ENCODE measurements at places on chromosomes 3 and 15. TPM values are rescaled to one million over a fixed set of nuclear protein-coding genes. Genes with fewer than 3 reads are reported as not detected.

GRCh38 chr3:21942328-21942727 is 191.3 kb upstream of the ZNF385D start:
- DNase-seq: no peak

GRCh38 chr3:69901802-69902201 is 97.7 kb upstream of the SAMMSON start:
- no peak for DNase-seq

DNA sequence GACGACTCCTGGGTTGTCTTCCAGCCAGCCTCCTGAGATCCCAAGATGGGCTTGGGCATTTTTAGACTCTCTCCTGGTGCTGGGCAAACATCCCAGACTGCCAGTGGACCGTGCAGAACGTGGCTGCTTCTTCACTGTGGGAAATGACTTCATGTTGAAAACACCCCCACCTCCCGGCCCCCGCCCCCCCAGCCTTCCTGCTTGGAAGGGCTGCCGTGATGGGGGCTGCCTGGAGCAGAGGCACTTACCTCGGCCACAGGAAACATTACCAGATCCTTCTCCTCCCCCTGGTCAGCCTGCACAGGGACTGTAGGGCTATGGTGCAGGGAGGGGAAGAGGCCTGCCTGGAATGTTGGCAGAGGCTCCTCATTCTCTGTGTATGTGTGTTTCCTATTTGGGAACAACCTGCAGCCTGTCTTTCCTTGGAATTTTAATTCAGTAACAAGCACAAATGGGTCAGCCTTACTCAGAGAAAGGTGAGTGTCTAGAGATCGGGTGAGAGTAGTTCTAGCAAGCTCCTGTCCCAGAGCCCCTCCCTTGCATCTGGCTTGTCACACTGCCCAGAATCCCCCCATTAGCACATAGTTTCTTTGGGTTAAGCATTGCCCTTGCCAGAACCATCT is 90.8 kb downstream of the ANP32A start:
- no peak for DNase-seq

GRCh38 chr3:133926736-133927539 is 31.3 kb upstream of the RAB6B start:
- DNase-seq: no peak

- no peak for DNase-seq
These were observed 621.8 kb downstream of the MECOM start for GRCh38 chr3:169041677-169042171.

- DNase-seq: no peak
These were observed 67.6 kb upstream of the CTDSPL start for GRCh38 chr3:37793889-37794591.

DNA sequence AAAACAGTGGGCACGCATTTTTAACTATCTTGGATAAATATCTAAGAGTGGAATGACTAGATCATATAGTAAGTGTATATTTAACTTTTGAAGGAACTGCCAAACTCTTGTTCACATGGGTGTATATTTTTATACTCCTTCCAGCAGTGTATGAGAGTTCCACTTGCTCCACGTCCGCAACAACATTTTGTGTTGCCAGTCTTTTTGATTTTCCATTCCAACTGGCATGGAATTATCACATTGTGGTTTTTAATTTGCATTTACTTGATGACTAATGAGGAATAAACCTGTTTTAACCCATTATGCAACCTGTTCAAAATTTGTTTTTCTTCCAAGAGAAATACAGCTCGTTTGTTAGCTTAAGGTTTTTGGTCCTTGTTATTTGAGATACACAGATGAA is 51.6 kb downstream of the ZNF621 start:
- DNase-seq: no peak

DNA sequence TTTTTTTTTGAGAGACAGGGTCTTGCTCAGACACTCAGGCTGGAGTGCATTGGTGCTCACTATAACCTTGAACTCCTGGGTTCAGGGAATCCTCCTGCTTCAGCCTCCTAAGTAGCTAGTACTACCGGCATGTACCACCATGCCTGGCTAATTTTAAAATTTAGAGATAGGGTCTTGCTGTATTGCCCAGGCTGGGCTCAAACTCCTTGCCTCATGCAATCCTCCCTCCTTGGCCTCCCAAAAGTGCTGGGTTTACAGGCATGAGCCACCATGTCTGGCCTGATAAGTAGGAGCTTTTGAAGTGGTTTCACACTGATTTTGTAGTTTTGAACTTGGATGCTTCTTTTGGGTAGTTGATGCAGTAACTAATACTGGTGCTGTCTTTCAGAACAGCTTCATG is 7.8 kb downstream of the MAP2K1 start:
- DNase-seq: no peak

GRCh38 chr3:169028716-169029115 is 634.8 kb downstream of the MECOM start:
- DNase-seq: no peak

DNA sequence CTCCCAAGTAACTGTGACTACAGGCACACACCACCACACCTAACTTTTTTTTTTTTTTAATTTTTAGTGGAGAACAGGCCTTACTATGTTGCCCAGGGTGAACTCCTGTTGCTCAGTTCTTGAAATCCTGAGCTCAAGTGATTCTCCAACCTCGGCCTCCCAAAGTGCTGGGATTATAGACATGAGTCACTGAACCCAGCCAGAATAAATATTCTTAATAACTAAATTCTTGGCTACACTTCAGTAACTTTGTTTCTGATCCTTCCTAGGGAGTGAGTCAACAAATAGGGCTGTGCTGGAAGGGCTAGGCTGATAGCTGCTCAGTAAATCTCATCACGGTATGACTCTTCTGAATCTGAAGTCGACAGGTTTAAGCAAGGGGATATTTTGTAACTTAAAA is 56.6 kb downstream of the P3H2 start:
- DNase-seq: no peak

DNA sequence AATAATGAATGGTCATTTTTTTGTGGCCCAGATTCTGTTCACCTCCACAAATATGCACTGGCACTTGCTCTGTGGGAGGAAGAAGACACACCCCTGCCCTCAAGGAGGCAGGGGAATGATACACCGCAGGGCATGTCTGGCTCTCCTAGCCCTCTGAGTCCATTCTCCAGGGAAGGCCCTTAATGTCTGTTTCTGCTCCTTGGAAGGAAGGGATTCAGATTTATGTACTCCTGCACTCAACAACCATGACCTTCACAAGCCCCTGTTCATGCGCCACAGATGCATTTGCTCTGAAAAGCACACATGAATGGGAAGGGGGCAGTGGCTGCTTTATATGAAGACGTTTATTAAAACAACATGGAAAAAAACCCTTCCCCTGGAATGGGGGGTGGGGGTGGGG is 333.8 kb downstream of the EPHB1 start:
- no peak for DNase-seq

- DNase-seq: no peak
These were observed 436 bp upstream of the SLC9A9 start for GRCh38 chr3:143848704-143849103.

- no peak for DNase-seq
These were observed 2.4 kb downstream of the MB21D2 start for GRCh38 chr3:192915304-192915703.

DNA sequence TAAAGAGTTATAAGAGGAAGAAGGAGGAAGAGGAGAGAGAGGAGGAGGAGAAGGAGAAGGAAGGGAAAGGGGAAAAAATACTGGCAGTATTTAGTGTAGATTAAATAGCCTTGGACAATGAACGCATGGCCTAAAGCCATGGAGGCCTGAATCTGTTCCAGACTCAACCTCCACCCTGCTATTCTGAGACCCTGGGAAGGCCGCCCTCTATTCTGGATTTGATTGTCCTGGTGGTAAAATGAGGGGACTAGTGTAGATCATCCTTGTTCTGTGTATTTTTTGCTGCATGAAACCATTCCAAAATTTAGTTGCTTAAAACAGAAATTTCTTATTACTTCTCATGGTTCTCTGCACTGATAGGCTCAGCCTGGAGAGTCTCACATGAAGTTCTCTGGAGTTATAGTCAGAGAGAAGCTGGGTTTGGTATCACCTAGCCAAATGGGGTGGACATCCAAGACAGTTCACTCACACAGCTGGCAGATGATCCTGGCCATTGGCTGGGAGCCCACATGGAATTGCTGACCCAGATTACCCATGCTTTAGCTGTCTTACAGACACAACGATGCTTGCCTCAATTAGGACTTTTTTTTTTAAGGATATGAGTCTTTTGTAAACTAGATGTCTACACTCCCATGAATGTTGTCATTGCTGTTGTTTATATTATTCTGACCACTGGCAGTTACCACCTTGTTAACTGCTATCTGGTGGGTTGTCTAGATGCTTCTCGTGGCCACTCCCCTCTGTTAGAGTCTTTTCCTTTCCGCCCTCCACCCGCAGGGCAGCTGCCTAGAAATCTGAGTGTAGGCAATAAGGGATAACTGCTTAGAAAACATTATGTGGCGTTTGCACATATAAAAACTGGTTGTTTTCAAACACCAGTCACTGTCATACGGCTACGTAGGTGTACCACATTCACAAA is 149.9 kb downstream of the SST start:
- no peak for DNase-seq

GRCh38 chr3:177968891-177969290 is 567.3 kb upstream of the KCNMB2 start:
- no peak for DNase-seq

- no peak for DNase-seq
These were observed 116.5 kb downstream of the LRRK1 start for GRCh38 chr15:101035611-101036010.

DNA sequence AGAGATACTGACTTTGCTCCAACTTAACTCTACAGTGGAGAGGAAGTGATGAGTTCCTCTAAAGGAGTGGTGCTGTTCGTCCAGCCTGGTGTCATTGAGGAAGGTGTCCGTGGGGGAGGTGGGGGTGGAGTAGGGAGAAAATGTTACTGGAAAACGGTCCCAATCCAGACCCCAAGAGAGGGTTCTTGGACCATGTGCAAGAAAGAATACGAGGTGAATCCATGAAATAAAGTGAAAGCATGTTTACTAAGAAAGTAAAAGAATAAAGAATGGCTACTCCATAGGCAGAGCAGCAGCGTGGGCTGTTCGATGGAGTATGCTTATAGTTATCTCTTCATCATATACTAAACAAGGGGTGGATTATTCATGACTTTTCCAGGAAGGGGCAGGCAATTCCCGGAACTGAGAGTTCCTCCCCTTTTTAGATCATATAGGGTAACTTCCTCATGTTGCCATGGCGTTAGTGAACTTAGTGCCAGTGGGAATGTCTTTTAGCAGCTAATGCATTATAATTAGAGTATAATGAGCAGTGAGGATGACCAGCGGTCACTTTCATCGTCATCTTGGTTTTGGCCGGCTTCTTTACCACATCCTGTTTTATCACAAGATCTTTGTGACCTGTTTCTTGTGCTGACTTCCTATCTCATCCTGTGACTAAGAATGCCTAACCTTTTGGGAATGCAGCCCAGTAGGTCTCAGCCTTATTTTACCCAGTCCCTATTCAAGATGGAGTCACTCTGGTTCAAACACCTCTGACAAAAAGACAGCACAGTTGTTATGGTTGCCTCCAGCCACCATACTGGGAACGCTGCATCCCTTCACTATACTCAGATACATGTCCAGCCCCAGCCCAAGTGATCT is 38.6 kb downstream of the CLEC3B start:
- DNase-seq: no peak

- peak; percentile 78 for DNase-seq
These were observed 69.9 kb downstream of the LDHAL6B start for GRCh38 chr15:59276225-59277178.

DNA sequence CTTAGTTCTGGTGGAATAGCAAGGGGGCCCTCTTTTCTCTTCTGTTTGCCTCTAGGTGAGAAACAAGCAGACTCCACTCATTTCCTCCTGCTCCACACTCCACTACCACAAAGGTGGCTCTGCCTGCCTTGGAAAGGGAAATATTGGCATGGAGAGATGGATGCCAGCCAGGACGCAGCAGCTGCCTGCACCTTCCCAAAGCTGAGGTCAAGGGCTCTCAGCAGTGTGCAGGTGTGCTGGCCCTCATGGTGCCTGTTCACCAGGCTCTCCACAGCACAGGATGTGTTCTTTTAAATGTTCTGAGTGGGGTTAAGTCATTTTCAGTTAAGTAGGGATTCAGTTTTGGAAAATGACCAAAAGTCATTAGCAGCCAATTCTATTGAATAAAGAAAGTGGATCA is 211.2 kb upstream of the STRIT1 start:
- DNase-seq: no peak

DNA sequence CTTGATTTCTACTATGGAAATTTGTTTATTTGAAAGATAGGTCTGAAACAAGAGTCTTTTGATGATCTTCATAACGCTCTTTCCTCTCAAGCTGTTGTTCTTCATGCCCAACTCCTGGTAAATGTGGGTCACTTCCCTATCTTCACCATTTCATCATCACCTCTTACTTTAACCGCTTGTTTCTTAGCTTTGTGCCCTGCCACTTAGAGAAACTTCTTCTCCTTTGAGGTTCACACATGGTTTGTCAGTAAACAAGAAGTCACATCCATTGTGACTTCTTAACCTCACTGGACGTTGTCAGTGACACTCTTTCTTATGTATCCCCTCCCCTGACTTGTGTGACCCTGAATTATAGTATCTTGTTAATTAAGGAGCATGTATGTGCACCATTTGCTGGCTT is 16.9 kb upstream of the P2RY13 start:
- DNase-seq: no peak

GRCh38 chr15:101573951-101574350 is 78.2 kb downstream of the TM2D3 start:
- no peak for DNase-seq

GRCh38 chr3:89032346-89033013 is 74.9 kb upstream of the EPHA3 start:
- no peak for DNase-seq

DNA sequence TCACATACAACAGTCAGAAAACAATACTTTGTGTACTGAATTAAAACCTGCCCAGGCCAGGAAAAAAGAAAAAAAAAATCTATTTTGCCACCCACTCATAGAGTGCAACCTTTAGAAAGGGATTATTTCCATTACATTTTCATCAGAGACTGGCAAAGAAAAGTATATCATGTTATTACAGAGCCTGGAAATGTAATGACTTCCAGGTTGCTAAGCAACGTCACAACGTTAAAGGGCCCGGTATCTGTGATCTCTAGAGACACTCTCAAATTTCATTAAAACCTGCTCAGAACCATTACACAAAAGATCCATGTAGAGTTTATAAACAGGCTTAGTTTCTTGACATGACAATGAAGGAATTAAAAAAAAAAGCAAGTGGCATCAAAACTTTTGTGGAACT is 170.5 kb downstream of the CTNNB1 start:
- DNase-seq: no peak

- no peak for DNase-seq
These were observed 65.5 kb downstream of the SRGAP3 start for GRCh38 chr3:9183811-9184460.

- DNase-seq: no peak
These were observed 72.2 kb downstream of the ADCY5 start for GRCh38 chr3:123376451-123377242.

HYAL1 gene
- 16.4 TPM for total RNA-seq

OCA2 gene
- 0.31 TPM for total RNA-seq

COLQ gene
- total RNA-seq: 1.3 TPM

CAND2 gene
- 2.2 TPM for total RNA-seq

TLR9 gene
- total RNA-seq: 0.42 TPM

LRRC31 gene
- 38.5 TPM for total RNA-seq

ALDH1L1 gene
- 7.7 TPM for total RNA-seq

NSUN3 gene
- total RNA-seq: 20.0 TPM

AP3B2 gene
- 1.3 TPM for total RNA-seq

Data from left colon (tissue), 2 donors.